ENCODE measurements at places on chromosomes 6 and 20.

- no peak for DNase-seq
These were observed 60.3 kb upstream of the DEK start for GRCh38 chr6:18324706-18325042.

- DNase-seq: no peak
These were observed 2.2 kb downstream of the SLC13A3 start for GRCh38 chr20:46648903-46649649.

DNA sequence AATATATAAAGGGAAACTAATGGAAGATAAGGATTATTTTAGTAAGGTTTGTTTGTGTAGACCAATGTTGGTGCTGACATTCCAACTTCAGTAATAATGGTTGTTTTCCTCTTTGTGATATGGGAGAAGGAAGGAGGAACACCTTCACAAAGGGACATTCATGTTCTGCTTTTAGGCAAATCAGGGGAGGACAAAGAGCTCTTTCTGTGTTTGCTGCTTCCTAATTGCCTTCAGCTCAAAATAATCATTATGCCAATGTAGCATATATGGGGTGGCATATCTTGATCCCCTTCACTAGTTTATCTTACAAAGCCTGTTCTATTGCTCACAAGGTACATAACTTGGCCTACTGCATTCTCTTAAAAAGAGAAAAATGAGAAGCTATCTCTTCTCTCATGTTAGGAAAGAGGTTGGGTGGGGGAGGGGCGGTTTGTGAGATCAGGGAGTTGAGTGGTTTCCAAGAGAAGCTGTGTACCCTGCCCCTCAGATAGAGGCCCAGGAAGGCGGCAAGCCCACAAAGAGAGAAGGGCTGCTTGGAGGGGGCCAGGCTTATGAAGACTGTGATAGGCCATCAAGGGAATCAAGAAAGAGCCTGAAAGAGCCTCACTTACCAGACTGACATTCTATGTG is 4.7 kb upstream of the ADGRG6 start:
- DNase-seq: no peak

DNA sequence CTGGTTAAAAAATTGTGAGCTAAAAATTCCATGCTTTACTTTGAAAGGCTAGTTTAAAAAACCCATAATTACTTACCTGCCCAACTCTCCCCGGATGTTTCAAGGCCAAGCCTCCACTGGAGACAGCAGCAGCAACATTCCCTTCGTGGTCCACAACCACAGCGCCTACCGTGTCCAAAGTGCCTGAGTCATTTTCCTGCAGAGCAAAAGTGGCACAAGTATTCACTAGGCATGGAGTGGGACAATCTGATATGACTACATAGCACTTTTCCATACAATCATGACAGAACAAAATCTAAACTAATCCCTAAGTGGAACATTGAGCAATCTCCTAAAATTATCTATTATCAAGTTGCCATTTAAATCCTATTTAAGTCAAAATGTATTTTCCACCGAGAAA is 104.8 kb downstream of the TASP1 start:
- DNase-seq: no peak

GRCh38 chr6:13763740-13764381 is 50.5 kb downstream of the MCUR1 start:
- DNase-seq: peak; percentile 52

GRCh38 chr20:58117944-58118343 is 110.5 kb downstream of the ANKRD60 start:
- DNase-seq: no peak
